ENCODE measurements at places on chromosomes 5 and 9.

DNA sequence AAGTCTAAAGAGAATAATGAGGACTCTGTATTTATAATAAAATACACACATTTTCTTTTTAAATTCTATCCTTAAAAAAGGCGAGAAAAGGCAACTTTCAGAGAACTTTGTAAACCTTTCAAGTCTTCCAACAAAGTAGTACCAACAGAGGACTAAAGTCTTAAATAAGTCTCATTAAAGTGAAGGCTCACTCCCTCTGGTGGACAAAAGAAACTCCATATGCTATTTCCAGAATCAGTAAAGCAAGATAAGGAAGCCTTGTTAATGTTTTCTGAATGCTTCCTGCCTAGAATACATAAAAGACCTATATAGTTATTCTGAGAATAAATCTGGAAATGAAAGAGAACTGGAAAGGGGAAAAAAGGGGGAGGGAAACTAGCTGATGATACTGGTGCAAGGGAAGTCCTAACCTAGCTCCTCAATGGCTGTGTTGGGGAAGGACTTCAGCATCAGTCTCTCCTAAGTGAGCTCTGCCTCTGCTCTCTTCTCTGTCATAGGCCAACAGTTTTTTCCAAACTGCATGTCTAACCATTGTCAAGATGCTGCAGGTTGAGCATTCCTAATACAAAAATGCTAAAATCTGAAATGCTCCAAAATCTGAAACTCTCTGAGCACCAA lies 7.2 kb downstream of the HMGCS1 start:
- DNase-seq: peak; percentile 68

- no peak for DNase-seq
Observed at GRCh38 chr5:77272206-77272605, 61.7 kb downstream of the PDE8B start.

DNA sequence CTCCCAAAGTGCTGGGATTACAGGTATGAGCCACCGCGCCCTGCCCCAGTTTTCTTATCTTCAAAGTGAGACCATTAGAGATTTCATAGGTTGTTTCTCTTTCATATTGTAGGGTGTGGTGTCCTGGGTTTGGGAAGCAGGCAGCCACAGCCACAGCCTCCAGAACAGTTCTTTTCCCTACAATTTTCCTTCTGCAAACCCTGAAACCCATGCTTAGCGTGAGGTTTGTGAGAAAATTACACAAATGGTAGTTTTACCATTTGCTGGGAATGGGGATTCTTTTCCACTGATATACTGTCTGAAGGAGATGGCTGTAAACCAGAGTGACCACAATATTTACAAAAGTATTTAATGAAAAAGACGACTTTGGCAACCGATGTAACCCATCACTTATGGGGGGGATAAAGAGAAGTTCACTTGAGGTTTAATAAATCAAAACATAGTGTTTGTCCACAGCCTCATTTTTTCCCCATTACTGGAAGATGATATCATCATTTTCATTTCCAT lies 26.7 kb upstream of the ECM2 start:
- no peak for DNase-seq

DNA sequence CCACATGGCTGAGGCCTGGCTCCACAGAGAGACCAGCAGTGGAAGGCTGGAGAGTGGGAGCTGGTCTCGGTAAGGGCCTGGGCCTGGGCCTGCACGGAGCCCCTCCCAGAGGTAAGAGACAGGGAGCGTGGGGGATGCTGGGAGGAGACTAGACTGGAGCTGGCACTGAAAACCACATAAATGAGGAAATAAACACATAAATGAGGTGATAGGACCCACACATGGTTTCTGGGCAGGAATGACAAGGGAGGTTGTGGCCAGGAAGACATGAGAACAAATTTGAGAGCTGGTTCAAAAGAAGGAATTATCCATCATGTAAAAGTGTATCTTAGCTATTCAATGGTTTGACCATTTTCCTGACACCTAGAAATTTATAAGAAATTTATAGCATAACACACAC lies 451.7 kb upstream of the DAP start:
- DNase-seq: no peak

DNA sequence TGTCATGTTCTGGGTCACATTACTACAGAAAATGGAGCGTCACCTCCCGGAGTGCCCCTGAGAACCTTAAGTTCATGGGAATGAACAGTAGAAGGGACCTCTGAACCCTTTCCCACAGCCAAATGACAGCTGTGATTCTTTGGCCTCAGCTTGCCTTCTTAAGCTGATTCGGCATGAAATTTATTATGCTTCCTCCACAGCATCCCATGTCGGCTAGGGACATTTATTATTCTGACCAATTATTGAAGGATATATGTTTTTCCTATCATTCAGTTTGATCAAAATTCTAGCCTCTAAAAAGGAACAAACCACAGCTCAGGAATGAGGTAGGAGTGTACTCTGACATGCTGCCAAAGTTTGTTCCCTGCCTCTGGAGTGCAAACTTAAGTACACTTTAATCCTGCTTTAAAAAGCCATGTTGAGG lies 440.6 kb downstream of the CETN3 start:
- no peak for DNase-seq

GRCh38 chr5:7209658-7210057 lies 186.3 kb upstream of the ADCY2 start:
- DNase-seq: no peak

DNA sequence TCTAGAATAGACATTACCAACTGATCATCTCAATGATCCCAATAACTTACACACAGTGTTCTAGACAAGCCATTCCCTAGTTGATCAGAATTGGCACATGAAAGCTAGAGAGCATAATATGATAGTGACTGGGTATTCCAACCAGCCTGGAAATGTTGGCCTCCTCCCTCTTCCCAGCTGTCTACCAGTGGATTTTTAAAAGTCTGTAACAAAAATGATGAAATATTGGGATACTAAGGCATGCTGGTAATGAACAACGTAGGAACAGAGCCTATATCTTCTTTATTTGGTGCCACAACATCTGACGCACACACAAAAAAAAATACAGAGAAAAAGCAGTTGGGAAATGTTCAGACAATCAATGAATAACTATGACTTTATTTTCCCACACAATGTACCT lies 34.8 kb downstream of the TRIM32 start:
- no peak for DNase-seq

DNA sequence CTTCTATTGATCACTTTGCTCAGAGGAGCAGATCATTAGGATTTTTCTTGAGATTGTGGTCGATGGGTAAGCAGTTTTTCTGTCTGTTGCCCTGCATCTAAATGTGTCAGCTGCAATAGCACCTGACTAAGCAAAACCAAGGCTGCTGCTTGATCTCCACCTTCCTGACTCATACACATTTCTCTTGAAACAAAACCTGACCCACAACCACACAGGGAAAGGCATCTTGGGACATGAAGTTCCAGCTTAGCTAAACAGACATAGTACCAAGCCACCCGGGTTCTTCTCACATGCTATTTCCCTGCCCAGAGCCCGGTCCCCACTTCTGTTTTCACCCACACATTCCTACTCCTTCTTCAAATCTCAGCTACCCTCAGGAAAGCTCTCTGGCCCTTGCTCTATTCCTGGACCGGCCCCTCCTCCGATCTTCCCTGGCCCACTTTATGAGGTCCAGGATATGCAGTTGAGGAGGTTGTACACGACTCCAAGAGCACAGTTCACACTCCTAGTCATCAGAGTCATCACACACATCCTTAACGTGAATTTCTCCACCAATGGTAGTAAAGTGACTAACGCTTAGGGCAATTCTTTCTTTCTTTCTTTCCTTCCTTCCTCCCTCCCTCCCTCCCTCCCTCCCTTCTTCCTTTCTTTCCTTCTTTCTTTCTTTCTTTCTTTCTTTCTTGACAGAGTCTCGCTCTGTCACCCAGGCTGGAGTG lies 16.0 kb upstream of the ZBTB43 start:
- no peak for DNase-seq

- DNase-seq: no peak
Observed at GRCh38 chr5:13658761-13659160, 285.7 kb downstream of the DNAH5 start.

GRCh38 chr9:126704892-126705766 lies 91.4 kb downstream of the LMX1B start:
- peak; percentile 87 for DNase-seq

DNA sequence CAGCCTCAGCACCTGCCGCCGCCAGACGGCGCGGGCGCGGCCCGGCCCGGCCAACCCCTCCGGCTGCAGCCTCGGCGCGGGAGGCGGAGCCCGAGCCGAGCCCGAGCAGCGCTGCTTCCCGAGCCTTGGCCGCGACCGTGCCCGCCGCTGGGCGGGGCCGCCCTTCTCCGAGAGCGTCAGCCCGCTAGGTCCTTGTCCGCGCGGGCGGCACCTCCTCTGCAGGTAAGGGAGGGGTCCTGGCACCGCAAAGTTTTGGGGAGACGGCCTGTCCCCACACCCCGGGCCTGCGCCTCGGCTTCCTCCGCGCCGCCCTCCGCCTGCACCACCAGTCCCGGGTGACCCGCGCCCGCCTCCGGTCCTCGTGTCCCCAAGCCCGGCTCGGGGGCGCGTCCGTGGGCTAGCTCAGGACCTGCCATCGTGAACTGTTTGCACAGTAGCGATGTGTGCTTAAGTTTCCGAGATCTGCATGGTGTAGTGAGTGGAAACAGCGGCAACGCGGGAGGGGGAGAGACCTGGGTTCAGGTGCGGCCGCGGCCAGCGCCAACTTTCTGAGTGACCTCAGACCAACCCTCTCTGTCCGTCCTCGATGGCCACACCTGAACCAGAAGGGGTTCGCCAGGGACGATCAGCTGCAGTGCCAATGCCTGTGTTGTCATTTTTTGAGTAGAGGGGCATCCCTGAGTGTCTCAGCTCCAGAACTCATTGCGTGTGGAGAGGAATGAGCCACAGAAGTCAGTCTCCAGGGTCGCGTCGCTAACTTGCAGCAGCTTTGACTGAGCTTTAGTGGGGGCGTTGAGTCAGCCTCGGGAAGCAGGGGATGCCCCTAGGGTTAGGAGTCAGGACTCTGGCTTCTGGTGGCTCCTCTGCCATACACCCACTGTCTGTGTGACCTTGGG lies at the start of gene FRMPD1:
Gene FRMPD1, plus strand, starts transcription at position 82 of the 896 bp plus-strand sequence. CDS start 41,688 bp downstream, outside the sequence.
- DNase-seq: peak; percentile 43

GRCh38 chr9:122188369-122188768 lies 28.7 kb downstream of the MORN5 start:
- no peak for DNase-seq

DNA sequence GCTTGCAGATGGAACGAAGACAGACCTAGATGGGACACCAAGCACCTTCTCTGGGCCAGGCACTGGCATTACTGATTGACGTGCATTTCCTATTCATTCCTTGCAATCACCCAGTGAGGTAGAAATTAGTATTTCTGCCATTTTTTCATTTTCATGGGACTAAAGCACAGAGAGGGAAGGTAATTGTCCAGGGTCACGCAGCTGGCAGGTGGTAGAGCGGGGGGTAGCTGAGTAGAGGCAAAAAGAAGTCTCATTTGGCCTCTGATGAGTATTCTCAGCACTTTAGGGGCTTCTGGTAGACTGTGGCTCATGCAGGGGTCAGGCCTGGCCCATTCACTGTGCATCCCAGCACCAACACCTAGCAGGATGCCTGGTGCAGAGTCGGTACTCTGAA lies 19.5 kb upstream of the DUSP1 start:
- DNase-seq: no peak

- DNase-seq: no peak
Observed at GRCh38 chr5:140647042-140647419, 399 bp downstream of the NDUFA2 start.

DNA sequence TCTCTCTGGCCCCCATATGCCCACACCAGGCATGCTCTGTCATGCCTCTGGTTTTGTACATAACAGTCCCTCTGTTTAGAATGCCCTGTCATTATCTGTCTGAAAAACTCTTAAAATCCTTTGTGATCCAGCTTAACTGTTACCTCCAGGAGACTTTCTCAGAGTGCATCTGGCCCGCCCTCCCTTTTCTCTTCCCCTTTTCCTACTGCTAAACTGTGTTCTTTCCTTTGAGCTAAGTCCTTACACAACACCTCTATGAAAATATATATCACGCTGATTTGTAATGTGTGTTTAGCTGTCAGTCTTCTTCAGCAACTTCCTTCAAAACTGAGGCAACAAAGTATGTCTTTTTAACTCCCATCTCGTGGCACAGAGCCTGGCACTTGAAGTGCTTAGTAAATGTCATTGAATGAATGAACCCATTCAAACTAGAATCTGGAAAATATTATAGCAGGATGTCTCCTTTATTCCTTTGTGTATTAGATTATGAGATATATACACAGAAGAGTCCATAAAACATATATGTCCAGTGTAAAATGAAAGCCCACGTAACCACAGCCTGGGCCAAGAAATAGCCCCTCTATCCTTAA lies 166.2 kb upstream of the KLF9 start:
- DNase-seq: no peak
